Effector memory CD8-positive, alpha-beta T cell (primary cell): ENCODE measurements at places on chromosomes 11 and 22.

- DNase-seq: no peak
These were observed 2.9 kb downstream of the SLC16A8 start for GRCh38 chr22:38080850-38081635.

DNA sequence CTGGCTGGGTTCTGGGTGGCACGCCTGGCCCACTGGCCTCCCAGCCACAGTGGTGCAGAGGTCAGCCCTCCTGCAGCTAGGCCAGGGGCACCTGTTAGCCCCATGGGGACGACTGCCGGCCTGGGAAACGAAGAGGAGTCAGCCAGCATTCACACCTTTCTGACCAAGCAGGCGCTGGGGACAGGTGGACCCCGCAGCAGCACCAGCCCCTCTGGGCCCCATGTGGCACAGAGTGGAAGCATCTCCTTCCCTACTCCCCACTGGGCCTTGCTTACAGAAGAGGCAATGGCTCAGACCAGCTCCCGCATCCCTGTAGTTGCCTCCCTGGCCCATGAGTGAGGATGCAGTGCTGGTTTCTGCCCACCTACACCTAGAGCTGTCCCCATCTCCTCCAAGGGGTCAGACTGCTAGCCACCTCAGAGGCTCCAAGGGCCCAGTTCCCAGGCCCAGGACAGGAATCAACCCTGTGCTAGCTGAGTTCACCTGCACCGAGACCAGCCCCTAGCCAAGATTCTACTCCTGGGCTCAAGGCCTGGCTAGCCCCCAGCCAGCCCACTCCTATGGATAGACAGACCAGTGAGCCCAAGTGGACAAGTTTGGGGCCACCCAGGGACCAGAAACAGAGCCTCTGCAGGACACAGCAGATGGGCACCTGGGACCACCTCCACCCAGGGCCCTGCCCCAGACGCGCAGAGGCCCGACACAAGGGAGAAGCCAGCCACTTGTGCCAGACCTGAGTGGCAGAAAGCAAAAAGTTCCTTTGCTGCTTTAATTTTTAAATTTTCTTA lies 27.7 kb upstream of the TXNRD2 start:
- no peak for DNase-seq

- DNase-seq: no peak
These were observed 654.3 kb downstream of the NTM start for GRCh38 chr11:132024587-132025295.

DNA sequence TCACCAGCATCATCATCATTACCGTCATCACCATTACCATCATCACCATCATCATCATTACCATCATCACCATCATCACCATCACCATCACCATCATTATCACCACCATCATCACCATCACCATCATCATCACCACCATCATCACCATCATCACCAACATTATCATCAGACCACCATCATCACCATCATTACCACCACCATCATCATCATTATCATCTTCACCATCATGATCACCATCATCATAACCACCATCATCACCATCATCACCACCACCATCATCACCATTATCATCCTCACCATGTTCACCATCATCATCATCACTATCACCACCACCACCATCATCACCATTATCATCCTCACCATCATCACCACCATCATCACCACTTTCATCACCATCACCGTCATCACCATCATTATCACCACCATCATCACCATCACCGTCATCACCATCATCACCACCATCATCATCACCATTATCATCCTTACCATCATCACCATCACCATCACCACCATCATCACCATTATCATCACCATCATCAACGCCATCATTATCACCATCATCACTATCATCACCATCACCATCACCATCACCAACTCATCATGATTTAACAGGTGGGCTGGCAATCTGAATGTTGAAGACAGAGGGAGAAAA lies 2.4 kb upstream of the MYEOV start:
- no peak for DNase-seq
